ENCODE measurements at places on chromosomes 16 and 17.

DNA sequence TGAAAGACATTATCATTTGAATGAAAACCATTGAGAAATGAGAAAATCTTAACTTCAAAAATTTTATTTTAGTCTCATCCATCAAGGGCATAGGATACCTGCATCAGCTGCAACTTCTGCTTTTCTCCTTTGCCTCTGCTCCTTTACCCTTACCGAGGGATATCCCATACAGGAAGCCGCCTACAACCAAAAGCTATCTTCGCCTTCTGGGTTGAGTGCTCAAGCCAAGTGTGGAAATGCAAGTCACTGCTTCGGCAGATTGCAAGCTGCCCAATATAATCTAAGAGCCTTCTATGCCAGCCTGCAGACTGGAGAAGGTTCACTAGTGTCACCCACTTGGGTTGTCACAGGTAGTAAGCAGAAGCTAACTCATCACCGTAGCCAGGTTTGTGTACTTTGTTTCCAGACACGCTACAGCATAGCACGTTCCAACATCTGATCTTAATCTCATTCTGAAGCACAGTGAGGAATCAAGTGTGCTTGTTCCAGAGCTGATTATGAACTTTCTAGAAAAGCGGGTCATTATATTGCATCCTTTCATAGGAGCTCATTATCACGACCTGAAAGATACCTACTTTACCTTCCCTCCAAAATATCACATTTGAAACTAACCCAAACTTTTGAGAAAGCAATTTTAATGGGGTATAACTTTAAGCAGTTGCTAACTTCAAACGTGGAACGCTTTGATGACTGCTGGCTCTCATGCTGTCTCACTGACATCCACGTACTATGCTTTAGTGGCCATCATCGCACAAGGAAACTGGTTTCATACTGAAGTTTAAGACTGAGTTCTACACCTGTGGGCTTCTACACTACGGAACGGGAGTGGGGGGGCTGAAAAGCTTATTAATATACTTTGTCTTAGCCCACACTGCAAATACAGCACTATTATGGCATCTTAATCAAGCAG lies 8.0 kb upstream of the UNK start:
- no peak for DNase-seq

DNA sequence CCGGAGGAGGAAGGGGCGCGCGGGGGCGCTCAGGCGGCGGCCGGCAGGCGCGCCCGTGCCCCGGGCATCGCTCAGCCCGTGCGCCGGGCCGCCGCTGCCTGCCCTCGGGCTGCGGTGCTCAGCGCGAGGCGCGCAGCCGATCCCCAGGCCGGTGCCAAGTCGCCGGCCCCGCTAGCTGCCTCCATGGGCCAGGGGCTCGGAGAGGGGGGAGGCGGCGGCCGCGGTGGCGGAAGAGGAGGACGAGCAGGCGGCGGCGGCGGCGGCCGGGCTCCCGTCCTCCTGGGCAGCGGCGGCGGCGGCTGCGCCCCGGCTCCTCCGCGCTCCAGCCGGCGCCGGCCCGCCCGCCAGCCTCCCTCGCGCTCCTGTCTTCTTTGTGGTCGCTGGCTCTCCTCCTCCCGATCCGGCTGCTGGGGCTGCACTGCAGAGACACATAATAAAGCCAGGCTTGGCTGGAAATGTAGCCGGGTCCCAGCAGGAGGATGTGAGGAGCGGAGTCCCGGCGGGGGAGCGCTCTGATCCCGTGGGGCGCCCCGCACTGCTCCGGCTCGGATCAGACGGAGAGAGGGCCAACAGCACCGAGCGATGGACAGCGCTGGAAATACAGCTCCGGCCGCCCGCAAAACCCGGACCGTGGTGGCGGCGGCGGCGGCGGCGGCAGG lies 889 bp upstream of the ZNF423 start:
- DNase-seq: peak; percentile 79

DNA sequence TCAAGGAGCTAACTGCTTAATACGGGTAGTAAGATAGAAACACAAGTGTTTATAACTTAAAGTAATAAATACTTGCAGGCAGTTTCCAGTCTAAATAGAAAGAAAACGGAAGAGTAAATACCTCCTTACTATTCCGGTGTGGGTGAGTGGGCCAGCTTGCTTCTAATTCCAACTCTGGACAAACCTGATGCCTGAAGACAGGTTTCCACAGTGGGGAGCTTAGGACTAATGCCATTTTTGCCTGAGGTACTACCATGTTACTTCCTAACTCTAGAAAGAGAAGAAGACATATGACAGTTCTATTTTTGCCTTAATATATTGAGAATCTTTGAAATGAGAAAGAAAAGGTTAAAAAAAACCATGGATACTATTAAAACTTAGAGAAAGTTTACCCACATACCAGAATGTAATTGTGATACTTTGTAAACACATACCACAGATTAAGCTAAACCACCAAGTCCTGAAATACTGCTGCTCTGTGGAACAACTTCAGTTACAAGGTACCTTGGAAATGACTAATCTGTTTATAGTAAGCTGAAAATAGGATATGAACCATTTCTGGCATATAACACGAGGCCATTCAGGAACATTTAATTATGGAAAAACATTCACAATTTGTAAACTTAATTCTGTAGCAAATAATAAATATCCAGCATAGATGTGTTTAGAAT lies 70.2 kb downstream of the ZZEF1 start:
- peak; percentile 50 for DNase-seq

GRCh38 chr16:66366433-66367299 lies at the start of gene CDH5:
CDH5 (plus strand) TSS chr16:66366691; CDS start chr16:66379338, 12,647 bp downstream.
- no peak for DNase-seq

DNA sequence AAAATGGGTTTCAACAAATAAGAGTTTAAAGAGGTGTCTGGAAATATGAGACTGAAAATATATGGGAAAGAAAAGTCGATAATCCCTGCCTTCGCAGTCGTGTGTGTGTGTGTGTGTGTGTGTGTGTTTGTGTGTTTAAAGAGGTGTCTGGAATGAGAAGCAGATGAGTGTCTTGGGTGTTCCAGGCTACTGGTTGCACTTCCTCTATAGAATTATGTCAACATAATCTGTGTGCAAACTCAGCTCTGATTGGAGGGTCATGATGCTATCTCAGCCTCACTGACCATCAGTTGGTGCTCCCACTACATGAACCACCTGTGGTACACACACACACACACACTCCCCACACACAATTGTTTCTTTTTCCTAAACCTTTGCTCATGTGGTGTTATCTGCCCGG lies 347.3 kb downstream of the NPIPA8 start:
- DNase-seq: no peak

DNA sequence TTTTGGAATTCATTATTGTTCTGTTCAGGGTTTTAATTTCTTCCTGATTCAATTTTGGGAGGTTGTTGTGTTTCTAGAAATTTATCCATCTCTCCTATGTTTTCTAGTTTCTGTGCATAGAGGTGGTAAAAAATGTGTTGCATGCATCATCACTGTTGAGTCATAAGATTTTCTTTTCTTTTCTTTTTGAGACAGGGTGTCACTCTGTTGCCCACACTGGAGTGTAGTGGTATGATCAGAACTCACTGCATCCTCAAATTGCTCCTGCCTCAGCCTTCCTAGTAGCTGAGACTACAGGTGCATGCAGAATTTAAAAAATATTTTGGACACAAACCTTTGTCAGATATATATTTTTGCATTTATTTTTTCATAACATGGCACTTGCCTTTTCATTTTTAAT lies 184.8 kb downstream of the BCAS3 start:
- DNase-seq: no peak

DNA sequence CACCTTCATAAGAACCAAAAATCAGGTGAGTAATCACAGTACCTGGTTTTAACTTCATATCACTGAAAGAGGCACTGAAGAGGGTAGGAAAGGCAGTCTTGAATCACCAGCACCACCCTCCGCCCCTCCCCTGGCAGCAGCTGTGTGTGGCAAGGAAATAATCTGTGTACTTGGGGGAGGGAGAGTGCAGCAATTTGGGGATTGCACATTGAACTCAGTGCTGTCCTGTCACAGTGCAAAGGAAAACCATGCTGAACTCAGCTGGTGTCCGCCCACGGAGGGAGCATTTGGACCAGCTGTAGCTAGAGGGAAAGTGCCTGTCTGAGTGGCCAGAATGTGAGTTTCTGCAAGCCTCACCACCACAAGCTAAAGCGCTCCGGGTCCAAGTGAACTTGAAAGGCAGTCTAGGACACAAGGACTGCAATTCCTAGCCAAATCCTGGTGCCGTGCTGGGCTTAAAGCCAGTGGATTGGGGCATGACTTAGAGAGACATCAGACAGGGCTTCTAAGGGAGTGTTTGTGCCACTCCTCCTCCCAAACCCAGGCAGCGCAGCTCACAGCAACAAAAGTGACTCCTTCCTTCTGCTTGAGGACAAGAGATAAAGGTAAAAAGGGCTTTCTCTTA lies 39.7 kb upstream of the ALDH3A1 start:
- DNase-seq: peak; percentile 7

GRCh38 chr17:30517786-30518185 lies 40.6 kb downstream of the GOSR1 start:
- no peak for DNase-seq

DNA sequence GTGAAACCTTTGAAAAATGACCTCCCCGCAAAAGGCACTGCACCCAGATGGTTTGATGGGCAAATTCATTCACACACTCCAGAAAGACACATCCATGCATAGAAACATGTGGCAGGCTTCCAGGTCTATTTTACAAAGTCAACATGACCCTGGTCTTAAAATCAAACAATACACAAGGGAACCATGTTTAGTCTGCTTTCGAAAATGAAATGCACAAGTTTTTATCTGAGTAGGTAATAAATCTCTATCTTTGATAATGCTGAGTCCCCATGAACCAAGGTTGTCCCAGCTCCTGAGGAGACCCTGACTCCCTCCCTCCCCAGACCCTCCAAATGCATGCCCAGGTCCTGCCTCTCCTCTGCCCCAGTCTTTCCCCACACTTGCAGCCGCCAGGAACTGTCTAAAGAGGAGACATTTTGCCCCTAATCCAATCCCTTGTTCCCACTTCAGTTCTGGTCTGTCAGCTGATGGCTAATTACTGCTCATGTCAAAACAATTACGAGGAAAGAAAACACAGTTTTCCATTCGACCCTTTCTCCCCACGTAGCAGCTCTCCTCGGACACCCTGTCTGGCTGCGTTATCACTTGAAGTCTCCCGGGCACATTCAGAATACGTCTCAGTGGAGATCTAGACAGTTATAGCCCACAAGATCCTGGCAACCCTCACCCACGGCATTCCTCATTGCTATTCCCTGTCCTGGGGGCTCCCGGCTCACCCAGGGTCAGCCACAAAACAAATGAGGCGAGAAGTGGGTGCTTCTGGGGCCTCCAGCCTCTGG lies 68.8 kb upstream of the RCVRN start:
- no peak for DNase-seq

- no peak for DNase-seq
Observed at GRCh38 chr17:37726891-37727675, 17.8 kb downstream of the HNF1B start.

DNA sequence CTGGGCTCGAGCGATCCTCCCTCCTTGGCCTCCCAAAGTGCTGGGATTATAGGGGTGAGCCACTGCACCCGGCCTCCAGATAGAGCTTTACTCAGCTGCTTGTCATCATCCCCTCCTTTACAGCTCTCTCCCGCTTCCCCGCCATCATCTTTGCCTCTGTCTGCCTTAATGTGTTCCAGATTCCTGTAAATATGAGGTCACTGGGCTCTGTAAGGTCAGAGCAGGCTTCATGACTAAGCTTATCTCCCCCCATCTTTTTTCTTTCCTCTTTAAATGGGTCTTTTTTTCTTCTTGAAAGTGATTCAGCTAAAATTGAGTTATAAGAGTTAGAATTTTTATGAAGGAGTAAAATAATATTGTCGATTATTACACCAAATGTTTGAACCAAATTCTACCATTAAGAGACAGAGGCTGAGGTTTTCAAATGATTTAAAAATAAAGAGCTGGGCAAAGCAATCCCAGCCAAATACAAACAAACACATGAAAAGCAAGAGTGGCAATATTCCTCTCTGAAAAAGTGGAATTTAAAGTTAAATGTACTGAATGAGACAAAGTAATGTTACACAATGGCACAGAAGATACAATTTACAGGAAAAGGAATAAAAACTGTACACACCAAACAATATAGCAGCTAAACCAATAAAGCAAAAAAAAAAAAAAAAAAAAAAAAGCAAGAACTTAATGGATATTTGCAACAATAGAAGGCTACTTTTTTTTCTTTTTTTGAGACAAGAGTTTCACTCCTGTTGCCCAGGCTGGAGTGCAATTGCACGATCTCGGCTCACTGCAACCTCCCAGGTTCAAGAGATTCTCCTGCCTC lies 62.1 kb downstream of the CRISPLD2 start:
- DNase-seq: peak; percentile 96

DNA sequence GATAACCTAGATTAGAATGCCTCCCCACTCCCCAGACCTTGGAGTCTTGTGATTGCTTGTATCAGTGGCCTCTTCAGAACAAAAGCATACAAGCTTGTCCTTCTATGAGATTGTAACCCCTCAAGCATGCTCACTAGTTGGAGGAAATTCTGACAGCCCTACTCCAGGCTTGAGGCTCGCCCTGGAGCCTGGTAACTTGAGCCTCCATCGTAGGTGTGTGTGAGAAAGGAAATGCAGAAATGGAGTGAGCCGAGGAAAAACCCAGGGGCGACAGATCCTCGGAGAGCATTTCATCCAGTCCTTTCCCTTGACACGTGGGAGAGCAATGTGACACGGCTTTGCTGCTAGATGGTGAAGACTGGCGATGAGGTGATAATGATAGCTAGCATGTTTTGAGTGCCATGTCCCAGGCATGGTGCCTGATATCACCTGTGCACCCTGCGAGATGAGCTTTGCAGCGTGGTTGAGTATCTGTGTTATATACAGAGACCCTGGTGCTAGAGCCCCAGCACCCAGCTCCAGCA lies 31.2 kb downstream of the GNAO1 start:
- DNase-seq: no peak

DNA sequence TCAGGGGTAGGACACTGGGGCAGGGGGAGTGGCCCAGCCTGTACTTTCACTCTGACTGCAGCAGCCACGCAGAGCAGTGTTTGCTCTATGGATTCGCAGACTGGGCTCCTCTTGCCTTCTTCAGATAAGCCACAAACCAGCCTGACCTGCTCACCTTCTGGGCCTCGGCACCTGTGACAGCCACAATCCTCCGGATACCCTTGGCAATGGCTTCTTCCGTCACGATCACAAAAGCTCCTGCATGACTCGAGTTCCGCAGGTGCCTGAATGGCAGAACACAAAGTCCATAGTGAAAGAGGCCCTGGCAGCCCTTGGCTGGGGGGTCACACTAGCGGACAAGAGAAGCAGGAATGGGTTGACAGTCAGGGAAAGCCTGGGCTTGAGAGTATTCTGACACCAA lies 3.8 kb upstream of the EXOSC6 start:
- no peak for DNase-seq
